Stimulated activated CD8-positive, alpha-beta memory T cell treated with anti-CD3 and anti-CD28 coated beads, Interleukin-15, amount 100 ng/mL, for 1 hour (primary cell): ENCODE measurements at places on chromosomes 13 and 19.

DNA sequence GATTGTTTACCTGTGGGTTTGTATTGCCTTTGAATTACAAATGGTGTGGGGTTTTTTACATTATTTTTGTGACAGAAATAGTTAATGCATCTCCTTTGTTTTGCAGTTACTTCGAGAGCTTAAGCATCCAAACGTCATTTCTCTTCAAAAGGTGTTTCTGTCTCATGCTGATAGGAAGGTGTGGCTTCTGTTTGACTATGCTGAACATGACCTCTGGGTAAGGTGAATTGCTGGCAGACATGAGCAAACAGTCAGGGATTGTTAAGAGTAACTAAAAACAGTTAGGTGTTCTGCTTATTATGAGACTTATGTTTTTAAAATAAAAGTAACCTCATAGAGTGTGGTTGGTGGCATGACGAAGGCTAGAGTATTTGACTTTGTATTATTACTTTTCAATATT is 95.0 kb downstream of the CDK8 start:
- no peak for DNase-seq

DNA sequence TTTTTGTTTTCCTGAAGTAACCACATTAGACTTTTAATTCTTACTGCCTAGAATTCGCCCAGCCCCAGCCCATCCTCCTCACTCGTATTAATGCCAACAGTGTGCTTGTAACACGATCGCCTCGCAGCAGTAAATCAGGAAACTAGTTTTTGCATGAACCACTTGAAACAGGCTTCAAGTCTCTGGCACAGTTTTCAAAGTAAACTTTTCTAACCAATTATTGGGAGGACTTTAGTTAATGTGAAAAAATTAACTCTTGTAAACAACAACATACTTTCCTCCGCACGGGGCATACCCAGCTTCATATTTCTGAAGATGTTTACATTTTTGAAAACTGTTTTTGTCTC is 39.2 kb downstream of the TNFRSF19 start:
- DNase-seq = no peak

GRCh38 chr19:41427647-41428480 is 690 bp upstream of the B3GNT8 start:
- DNase-seq = no peak

- DNase-seq = no peak
Measured at GRCh38 chr19:53088091-53088490, 15.1 kb downstream of the ZNF160 start.

GRCh38 chr13:98768522-98768921 is 16.1 kb upstream of the SLC15A1 start:
- no peak for DNase-seq

- DNase-seq = no peak
Measured at GRCh38 chr13:47216176-47216822, 319.4 kb upstream of the HTR2A start.

GRCh38 chr19:36771261-36772231 is 1.1 kb downstream of the ZNF850 start:
- DNase-seq = no peak

DNA sequence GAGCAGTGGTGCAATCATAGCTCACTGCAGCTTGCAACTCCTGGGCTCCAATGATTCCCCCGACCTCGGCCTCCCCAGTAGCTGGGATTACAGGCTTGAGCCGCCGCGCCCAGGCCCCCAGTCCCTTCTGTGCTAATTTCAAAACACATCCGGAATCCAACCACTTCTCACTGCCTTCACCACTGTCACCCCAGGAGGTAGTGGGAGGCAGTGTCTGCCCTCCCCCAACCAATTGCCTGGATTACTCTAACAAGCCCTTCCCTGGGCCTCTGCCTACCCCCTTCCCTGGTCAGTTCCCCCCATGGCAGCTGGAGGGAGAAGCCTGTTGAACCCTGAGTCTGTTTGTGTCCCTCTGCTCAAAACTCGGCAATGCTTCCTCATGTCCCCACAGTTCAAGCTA is 2.3 kb downstream of the PRAM1 start:
- no peak for DNase-seq

DNA sequence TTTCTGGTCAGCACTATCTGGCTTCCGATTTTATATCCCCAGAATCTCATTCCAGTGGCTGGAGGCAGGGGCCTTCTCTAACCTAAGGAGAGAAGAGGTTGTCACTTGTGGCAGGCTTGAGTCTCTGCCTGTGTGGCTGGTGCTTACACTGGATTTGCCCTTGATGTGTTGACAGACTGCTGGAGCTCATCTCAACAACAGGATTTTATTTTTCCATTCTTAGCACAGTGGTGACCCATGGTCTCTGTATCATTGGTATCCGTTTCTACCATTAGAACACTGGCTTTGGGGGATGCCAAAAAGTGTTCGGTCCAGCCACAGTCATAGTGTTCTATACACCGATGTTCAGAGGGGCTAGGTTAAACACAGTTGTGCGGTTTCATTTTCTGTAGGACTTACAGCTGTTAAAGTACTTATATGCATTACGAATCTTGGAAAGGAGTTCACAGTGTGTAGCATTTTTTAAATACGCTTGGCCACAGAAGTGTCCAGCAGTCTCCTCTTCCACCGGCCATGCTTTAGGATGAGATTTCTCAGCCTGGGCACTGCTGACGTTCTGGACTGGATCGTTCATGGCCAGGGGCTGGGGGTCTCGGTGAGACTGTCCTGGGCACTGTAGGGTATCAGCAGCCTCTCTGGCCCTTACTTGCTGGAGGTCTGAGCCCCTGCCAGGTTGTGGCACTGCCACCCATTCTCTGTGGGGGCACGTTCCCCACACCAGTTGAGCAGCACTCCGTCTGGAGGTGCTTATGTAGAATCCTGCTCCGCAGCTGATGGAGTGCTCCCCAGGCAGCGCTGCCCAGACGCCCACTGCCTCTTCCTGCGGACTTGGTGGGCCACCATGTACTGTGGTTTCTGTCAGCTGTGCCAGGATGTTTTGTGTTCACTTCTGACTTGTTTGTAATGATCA is 41.4 kb upstream of the TEX29 start:
- DNase-seq = no peak

DNA sequence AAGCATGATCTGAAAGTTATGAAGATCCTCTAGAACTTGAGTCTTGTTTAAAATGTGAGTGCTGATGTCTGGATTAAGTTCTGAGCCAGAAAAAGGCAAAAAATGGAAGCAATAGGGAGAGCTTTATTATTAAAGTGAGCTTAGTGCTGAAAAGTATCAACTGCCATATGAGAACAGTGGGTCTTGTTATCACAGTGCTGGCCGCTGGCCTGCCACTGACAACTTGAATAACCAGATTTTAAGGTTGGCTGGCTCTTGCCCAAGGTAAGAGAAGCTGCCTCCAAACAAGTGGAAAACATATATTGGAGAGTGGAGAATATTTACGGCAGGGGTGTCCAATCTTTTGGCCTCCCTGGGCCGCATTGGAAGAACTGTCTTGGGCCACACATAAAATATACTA is 33.9 kb downstream of the NUFIP1 start:
- no peak for DNase-seq

DNA sequence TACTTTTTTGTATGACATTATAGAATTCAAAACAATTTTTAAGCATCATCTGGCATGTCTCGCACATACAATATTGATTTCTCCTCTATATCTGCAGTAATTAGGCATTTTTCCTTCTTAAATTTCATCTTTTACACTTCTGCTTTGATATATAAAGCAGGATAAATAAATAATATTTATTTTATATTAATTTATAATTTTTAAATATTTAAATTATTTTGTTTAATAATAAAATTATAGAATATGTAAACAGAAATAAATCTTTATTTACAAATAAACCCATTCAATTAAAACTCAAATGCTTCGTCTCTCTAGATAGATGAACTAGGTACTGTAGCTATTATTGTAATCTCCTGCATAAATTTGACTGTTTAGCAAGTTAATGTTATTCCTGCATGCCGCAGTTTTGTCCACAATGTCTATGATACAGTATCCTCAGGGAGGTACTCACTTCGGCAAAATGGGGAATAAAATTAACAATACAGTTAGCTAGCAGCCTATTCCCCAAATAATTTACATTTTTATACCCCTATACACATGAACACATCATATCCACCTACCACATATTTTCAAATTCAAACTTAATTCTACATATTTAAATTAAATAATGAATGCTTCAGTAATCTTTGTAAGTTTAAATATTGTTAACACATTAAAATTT is 473.6 kb upstream of the SLC10A2 start:
- no peak for DNase-seq

GRCh38 chr13:43852923-43853404 is 26.6 kb downstream of the CCDC122 start:
- no peak for DNase-seq

DNA sequence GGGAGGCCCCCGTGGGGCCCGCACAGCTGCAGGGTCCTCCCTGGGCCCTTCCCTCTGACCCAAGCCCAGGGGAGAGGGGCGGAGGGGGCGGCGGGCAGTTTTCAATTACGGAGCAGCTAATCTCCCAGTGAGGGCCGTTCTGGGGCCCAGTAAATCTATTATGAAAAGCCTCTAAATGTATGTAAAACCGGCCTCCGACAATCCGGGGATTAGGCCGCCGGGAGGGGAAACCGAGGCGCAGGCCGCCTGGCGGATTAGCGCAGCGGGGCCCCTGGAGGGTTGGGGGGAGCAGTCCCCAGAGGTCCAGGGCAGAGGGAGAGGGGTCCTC is 25.1 kb downstream of the EFNA2 start:
- DNase-seq = no peak

GRCh38 chr19:32816555-32817099 is 52.9 kb downstream of the SLC7A9 start:
- DNase-seq = no peak

DNA sequence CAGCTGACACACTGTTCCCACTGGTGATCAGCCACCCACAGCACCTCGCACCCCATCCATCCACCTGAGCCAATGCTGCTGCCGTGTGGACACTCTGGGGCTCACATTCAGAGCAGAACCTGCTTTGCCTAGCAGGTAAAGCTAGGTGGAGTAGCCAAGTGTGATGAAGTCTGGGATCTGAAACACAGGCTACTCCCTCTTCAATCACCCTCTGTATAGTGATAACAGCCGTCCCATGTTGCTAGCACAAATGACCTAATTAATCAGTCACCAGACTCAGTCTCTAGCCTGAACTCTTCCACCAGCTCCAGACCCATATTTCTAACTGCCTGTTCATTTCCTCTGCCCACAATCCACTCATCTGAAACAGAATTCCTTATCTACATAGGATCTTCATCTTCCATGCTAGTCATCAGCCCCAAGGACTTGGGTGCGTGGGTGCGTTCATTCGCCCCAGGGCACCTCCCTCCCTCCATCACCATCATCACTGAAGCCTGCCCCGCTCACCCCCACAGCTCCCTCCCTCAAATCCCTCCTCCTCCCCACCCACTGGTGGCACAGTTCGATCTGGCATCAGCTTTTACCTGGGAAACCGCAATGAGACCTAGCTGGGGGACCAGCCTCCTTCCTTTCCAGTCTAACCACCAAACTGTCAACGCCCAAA is 19.8 kb downstream of the STK24 start:
- DNase-seq = no peak

DNA sequence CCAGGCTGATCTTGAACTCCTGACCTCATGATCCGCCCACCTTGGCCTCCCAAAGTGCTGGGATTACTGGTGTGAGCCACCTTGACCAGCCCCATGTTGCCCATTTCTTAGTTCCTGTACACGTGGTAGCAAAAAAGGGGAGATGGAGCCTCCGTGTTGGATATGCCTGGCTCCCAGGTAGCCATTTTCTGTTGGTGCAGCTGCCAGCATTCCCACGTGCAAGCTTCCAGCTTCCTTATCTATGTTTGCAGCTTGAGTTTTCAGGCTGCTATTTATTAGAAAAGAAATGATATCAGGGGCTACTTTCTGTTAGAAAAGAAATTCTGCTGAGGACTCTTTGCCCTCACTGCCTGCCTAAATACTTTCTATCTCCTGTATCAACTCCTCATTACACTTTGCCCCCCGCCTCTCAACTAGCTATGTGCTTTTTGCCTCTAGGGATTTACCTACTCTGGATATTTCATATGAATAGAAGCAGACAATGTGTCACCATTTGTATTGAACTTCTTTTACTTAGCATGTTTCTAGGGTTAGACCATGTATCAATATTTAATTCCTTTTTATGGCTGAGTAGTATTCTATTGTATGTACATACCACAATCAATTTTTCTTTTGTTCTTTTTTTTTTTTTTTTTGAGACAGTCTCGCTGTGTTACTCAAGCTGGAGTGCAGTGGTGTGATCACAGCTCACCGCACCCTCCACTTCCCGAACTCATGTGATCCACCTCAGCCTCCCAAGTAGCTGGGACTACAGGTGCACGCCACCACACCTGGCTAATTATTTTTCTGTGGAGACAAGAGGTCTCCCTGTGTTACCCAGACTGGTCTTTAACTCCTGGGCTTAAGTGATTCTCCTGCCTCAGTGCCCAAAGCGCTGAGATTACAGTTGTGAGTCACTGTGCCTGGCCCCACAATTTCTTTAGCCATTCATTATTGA is 3.4 kb upstream of the TMED1 start:
- no peak for DNase-seq
